ENCODE measurements at places on chromosomes 4 and X.

- no peak for DNase-seq
These were observed 160.6 kb downstream of the EFNB1 start for GRCh38 chrX:68989456-68989855.

- DNase-seq = no peak
These were observed 5.6 kb downstream of the SDAD1 start for GRCh38 chr4:75985116-75985515.

- no peak for DNase-seq
These were observed 105.3 kb downstream of the SPCS3 start for GRCh38 chr4:176425035-176425434.

- DNase-seq = no peak
These were observed 5.9 kb downstream of the CDK16 start for GRCh38 chrX:47224266-47224895.

GRCh38 chr4:168167714-168168284, 75.5 kb downstream of the ANXA10 start:
- no peak for DNase-seq

GRCh38 chr4:162510115-162510514, 346.3 kb upstream of the FSTL5 start:
- no peak for DNase-seq

GRCh38 chr4:151931563-151931962, 170.8 kb upstream of the GATB start:
- no peak for DNase-seq

DNA sequence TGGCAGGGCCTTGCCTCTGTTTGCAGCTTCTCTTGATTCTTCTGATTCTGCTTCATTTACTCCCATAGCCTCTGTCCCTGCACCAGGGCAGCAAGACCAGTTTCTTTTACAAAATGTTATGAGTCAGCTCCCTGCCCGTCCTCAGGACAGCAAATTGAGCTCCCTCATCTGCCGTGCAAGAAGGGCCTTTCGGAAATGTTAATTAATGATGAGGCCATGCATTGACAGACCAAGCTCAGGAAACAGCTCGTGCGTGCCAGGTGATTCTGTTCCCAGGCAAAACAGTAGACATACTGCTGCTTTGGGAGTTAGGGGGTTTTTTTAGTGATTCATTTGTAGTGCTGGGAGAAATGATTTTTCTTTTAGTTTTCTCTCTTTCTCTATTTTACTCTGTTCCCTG, 231.7 kb downstream of the FBXW7 start:
- DNase-seq = no peak

DNA sequence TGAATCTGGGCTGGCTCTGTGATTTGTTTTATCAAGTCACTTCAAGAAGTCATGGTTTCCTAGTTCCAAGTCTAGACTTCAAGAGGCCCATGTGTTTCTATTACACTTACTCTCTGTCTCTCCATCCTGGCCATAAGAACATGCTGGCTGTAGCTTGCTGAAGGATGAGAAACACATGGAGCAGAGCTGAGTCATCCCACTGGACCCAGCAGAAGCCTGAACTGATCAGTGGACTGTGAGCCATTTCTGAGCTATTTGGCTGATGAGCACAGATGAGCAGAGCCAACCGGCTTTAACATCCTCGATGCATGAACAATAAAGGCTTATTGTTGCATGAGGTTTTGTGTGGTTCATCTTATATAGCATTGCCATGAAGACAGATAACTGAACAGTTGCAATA, 290.6 kb upstream of the BOD1L1 start:
- no peak for DNase-seq

DNA sequence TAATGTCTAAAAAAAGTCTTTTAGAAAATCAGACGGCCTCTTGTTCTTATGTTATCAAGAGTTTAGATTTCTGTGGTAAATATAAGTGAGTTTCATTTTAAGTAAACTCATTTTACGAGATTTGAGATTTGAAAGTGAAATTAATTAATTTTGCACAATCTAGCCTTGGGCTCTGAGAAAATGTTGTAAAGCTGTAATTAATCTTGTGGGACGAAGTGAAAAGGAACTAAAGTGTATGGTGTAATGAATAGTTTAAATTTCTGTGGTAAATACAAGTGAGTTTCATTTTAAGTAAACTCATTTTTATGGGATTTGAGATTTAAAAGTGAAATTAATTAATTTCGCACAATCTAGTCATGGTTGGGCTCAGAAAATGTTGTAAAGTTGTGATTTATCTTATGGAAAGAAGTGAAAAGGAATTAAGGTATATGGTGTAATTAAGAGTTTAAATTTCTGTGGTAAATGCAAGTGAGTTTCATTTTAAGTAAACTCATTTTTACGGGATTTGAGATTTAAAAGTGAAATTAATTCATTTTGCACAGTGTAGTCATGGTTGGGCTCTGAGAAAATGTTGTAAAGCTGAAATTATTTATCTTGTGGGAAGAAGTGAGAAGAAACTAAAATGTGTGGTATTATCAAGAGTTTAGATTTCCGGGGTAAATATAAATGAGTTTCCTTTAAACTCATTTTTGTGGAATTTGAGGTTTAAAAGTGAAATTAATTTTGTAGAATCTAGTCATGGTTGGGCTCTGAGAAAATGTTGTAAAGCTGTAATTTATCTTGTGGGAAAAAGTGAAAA, 1.6 kb downstream of the SCML1 start:
- no peak for DNase-seq

DNA sequence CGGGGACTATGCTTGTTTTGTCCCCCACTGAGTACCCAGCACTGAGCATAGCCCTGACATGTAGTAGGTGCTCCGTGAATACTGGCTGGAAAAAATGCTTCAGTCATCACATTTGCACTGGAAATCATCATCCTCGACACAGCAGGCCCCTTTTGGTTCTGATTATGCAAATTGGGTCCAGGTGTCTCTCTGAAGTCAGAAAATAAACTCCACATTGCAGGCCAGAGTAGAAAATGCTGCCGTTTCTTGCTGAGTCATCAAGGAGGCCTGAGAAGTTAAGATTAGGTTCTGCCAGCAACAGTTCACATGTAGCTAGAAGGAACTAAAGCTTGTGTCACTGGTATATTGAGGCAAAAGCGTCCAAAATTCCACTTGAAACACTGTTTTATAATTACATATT, 15.0 kb upstream of the STK32B start:
- DNase-seq = no peak

- DNase-seq = no peak
These were observed 64.8 kb downstream of the PLS3 start for GRCh38 chrX:115625572-115626301.

- DNase-seq = peak; percentile 14
These were observed 161.7 kb downstream of the BTC start for GRCh38 chr4:74632634-74633033.

GRCh38 chr4:122377352-122377751, 1.5 kb upstream of the ADAD1 start:
- DNase-seq = no peak

- DNase-seq = no peak
These were observed 11.0 kb downstream of the BCOR start for GRCh38 chrX:40086569-40087335.

- DNase-seq = no peak
These were observed 130.4 kb downstream of the ARHGAP6 start for GRCh38 chrX:11535156-11535919.

- no peak for DNase-seq
These were observed 77.3 kb upstream of the TMEM47 start for GRCh38 chrX:34734383-34734782.

GRCh38 chrX:32868524-32868895, 342.8 kb downstream of the DMD start:
- DNase-seq = no peak

DNA sequence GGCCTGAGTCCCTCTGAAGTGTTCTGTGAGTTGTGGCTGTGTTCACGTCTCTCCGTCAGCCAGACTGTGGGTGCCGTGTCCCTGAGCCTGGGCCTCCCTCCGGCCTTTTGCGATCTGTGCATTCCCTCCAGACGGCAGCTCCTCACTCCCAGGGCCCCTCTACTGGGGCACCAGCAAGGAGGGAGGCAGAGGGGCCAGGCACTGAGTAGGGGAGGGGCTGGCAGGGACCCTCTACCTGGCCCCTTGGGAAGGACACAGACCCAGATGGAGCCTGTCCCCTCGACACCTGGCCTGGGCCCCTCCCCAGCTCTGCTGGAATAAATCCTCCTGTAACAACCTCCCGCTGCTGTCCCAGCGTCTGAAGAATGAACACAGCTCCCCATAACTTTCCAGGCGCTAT, 110.0 kb upstream of the NKX1-1 start:
- no peak for DNase-seq

- no peak for DNase-seq
These were observed 5.2 kb upstream of the TLR6 start for GRCh38 chr4:38861791-38862190.

DNA sequence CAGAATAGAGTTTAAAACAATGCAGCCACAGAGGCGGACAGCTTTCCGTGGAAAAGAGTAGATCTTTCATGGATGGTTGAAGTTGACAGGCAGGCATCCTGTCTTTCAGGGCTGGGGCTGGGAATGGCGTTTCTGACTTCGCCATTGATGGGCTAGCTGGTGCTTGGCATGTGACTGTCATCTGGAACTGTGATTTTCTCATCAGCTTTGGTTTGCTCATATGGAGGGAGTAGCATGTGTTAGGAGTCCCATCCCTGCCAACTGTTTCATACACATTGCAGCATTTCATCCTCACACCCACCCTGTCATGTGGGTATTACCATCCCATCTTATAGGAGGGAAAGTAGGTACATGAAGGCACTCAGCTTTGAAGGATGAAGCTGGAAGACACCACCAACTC, 49.2 kb upstream of the STX18 start:
- DNase-seq = no peak

- no peak for DNase-seq
These were observed 712.4 kb downstream of the IL1RAPL1 start for GRCh38 chrX:29299684-29300083.

DNA sequence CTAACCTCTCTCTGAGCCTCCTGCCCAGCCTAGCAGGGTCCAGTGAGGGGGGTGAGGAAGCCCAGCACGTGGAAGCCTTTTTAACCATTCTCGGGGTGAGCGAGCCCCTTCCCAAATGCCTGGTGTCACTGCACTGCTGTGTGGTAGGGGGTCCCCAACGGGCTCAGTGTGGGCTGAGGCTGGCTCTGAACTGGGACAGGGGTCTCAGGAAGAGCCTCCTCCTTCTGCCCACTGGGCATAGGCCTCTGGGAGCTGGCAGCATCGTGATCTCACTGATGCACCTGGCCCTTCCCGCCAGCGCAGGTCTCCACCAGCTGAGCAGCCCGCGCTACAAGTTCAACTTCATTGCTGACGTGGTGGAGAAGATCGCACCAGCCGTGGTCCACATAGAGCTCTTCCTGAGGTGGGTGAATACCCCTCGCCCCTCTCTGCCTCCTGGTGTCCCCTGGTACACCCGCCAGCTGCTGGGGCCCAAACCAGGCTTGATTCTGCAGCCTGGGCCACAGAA, 12.6 kb downstream of the HTRA3 start:
- no peak for DNase-seq

GRCh38 chr4:93646233-93646930, 182.2 kb upstream of the ATOH1 start:
- no peak for DNase-seq

GRCh38 chr4:104728380-104729122, 233.9 kb upstream of the CXXC4 start:
- peak; percentile 39 for DNase-seq

- DNase-seq = no peak
These were observed 888.4 kb upstream of the EPHA5 start for GRCh38 chr4:66558651-66559050.

DNA sequence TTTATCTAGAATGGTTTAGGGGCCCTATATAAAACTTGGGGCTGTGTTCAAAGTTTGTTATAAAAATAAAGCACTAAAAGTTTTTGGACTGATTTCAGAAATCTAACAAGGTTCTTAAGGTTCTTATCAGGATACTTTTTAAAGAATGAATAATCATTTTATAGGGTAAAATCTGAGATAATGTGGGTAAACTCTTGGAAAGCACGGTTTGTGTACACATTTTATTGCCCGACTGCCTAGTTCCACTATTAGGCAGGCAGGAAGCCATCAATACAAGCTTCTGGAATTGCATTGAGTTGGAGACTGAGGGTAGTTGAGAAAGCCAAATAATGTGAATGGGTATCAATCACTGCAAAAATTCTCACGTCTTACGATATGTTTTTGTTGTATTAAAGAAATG, 331.0 kb upstream of the PITX2 start:
- no peak for DNase-seq

DNA sequence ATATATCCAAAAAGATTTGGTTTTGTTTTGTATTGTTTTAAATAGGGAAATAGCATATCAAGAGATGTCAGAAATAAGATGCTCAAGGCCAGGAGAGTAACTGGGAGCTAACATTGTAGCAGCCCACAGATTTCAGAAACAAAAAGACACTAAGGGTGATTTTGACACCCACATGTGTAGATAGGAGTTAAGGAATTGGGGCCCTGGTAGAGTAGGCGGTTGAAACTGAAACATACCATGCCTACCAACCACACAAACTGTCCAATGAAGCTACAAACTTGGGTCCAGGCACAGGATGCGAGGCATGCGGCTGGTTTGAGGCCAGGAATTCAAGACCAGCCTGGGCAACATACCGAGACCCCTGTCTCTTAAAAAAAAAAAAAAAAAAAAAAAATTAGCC, 6.3 kb upstream of the HSPA4L start:
- no peak for DNase-seq

DNA sequence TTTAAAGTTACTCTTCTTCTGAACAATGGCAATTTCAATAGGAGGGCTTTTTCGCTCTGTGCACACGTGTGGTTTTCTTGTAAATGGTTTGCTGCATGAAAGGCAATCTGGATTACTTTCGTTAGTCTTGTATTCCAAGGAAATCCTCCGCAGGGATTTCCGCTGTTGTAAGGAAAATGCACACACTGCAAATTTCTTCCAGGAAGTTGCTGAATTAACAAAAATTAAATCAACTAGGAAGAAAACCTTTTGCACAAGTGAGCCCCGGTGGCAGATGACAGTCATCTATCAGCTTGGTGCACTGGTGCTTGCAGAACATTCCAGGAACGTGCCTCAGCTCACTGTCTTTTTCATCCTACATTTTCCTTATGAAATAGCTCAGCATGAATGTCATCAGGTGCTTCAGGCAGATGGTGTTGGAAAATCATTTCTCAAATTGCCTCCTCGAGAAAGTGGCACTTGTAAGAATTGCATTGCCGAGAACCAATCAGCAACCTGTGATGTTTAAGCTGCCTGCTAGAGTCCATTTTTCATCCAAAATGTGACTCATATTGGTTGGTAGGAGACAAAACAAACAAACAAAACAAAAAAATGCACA, 272.4 kb upstream of the VCX start:
- DNase-seq = no peak

DNA sequence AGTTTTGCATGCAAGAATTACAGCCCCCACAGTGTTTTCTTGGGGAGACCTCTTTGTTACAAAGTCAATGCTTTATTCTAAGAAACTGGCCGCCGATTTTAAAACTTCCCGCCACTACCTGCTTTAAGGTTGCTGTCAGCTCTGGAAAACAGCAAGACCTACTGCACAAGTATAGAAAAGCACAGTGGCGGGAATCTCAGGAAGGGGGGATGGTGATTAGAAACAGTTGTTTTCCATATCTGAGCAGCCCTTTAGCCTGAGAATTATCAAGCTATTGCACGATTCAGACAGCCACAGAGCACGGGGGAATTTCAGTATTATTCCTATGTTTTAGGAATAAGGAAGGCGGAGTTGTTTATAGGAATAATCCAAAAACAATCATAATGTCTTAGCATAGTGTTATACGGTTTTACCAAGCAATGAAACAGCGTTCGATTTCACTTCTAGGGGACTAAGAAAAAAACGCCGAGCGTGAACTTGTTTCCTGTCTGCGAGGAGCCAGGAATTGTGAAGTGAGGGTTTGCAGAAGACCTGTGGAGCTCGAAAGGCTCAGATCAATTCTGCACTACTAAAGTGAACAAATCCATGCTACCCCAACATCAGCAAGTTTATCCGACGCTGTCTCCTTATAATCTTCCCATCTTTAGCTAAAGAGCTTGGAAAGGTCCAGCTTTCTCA, 81.3 kb downstream of the HMGN5 start:
- no peak for DNase-seq

All from NCI-H446 treated with DMSO at 0.1 percent for 48 hours (cell line).